Neural crest cell (in vitro differentiated cells): ENCODE measurements at places on chromosomes 6 and 20.

- DNase-seq, result no peak
Measured at GRCh38 chr6:75429061-75429703, 64.4 kb downstream of the FILIP1 start.

DNA sequence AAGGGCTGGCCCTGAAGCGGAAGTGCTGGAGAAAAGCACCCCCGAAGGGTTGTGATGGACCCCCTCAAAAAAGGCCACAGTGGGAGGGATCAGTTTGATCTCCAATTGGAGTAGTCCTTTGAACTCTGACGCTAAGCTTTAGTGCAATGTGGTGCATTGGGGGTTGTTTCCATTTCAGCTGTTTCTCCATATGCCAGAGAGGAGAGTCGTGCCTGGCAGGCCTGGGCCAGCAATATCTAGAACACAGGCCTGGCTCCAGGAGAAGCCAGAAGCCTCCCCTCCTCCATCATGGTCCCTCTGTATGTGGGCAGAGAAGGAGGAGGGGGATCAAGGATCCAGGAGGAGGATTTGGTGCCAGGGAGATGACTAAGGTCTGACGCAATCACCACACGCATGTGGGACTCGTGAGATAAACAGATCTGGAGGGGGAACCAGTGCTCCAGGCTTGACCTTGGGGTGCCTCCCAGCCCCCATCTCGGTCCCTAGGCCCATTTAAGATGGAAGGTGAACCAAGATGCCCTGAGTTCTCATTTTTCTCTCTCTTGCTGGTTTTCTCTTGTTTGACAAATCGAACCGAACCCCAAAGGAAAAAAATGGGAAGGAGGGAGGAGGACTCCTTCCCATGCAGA is 517.4 kb upstream of the JARID2 start:
- no peak for DNase-seq

- DNase-seq, result no peak
Measured at GRCh38 chr20:35191419-35192117, 19.7 kb downstream of the PROCR start.

GRCh38 chr6:132893772-132894490 is 79.6 kb downstream of the RPS12 start:
- no peak for DNase-seq

GRCh38 chr20:38543014-38543906 is 37.7 kb upstream of the ADIG start:
- no peak for DNase-seq

GRCh38 chr6:43810965-43811732 is 41.1 kb downstream of the VEGFA start:
- no peak for DNase-seq

- DNase-seq, result no peak
Measured at GRCh38 chr6:79391480-79391879, 145.8 kb downstream of the LCA5 start.

GRCh38 chr6:142966294-142966693 is 21.3 kb upstream of the HIVEP2 start:
- no peak for DNase-seq

- DNase-seq, result no peak
Measured at GRCh38 chr20:49214571-49214970, 4.6 kb upstream of the DDX27 start.

GRCh38 chr6:26651133-26651781 is 8.3 kb downstream of the ZNF322 start:
- no peak for DNase-seq

DNA sequence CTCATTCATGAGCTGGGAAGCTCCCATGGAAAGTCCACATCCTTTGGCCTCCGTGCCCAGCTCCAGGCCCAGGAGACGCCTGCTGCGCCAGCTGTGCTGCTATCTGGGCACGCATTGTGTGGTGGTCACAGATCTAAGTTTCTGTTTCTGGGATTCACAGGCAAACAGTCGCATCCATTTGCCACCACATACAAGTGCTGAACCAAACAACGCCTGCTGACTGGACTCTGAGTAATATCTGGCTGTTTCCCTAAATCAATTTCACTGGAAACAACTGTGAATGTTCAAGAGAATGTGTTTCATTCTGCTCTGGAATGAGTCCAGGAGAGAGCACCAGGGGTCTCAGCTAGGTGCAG is 45.5 kb downstream of the IRF4 start:
- no peak for DNase-seq

- no peak for DNase-seq
Measured at GRCh38 chr6:144063246-144063743, 32.1 kb downstream of the SF3B5 start.

DNA sequence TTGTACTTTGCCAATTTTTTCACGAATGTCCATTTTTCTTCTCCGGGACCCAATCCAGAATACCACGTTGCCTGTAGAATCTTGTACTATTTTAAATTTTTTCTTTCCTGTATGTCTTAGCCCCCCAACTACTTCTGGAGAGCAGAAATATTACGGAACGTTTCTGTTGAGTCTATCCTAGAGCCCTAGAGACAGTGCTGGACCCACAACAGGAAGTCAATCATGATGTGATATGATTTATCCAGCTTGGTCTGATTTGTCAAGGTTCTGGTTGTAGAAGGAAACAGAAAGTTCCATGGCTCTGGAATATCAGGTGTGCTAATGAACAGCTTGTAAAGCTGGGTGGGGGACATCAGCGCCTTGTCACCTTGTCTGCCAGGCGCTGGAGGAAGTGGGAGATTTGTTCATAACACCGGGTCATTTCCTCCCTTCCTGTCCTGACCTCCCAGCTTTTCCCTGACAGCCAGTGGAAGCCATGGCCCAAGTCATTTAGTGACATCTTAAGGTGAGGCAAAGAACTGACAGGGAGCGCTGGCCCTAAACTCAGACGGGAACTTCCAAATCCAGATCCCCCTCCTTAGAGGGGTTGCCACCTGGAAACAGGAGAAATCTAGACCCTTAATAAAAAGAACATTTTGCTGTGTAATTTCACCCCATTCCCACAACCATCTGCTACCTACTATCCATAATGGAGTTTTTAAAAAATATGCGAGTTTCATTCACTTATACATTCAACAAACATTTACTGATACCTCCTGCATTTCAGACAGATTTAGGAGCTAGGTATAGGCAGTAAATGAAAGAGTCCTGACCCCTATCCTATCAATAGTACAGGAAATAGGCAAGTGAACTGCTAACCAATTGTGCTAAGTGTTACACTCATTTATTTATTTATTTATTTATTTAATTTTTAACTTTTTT is 130.5 kb downstream of the ZFP64 start:
- DNase-seq, result no peak

- no peak for DNase-seq
Measured at GRCh38 chr20:62350629-62351422, 16.3 kb downstream of the LAMA5 start.

DNA sequence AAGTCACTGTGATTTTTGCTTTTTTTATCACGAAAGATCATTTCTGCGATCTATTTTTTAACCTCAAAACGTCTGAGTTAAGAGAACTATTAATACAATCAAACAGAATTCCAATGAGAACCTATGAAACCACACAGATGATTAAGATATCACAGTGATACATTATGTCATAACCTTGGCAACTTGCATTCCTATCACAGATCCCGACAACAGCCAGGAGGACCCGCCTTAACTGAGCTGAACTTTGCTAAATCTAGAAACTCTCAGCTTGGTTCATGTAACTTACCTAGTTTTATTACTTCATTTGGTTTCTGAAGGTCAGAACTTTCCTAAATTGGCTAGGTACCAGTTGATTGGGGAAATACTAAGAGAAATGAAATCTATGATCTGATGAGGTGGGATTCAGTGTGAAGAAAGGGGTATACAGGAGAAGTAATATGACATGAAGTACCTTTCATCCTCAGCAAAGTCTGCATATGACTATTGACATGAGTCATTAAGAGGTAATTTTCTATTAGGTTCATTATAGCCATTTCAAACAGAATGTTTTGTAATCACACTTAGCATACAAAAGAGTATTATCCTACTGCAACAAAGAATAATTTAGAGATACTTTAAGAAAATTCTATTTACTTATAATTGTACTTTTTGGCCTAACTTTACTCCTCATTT is 11.2 kb downstream of the LYRM4 start:
- DNase-seq, result no peak

DNA sequence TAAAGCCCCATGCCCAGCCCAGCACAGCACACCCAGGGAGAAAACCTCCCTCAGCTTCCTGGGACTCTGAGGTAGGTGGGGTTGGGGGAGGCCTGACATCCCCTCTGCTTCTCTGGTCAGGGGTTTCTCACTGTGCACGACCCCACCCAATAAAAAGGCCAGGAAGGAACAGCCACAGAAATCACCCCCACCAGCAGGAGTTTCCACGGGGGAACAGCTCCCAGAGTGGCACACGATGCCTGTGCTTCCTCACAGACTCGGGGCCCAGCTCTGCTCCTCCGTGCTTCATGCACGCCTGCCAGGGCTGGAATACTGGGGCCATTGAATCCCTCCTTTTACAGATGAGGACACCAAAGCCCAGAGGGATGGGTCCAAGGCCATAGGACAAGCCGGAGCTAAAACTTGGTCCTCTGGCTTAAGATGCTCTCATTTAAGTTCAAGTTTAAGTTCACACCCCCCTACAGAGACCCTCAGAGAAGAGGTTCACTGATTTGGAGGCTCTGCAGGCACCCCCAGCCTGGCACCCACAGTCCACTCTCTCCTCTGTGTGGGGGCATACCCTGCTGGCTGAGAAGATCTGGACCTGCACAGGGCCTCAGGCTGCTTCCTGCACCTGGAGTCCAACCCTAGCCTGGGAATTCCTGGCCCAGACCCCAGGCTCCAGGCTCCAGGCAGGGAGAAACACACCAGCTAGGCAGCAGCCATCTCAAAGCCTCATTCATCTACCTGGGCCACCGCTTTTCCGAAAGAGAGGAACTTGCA is 14.3 kb downstream of the ACSS1 start:
- DNase-seq, result no peak

GRCh38 chr6:106514583-106514885 is 114.8 kb downstream of the RTN4IP1 start:
- DNase-seq, result no peak

GRCh38 chr20:572727-573126 is 29.1 kb upstream of the CSNK2A1 start:
- DNase-seq, result no peak

DNA sequence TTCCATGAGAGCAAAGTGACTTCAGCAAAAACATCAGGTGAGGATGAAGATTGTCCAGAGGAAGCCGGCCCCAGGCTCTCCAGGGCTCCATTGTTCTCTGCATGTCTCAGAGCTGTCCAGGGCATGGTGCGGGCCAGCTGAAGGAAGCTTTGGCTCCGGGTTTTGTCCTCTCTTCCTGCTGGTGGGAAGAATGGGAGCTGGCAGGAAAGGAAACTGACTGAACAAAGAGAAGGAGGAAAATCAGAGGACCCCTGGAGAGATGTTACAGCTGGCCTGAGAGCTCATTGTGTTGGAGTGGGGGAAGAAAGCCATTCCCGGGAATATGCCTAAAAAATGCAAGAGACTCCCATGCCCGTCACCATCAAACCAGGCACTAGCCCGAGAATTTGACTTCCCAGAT is 27.1 kb downstream of the PRND start:
- no peak for DNase-seq

- no peak for DNase-seq
Measured at GRCh38 chr20:53226826-53227225, 254.7 kb downstream of the TSHZ2 start.

- no peak for DNase-seq
Measured at GRCh38 chr20:19185083-19185482, 27.4 kb upstream of the SLC24A3 start.

GRCh38 chr20:54256202-54256601 is 48.3 kb downstream of the PFDN4 start:
- DNase-seq, result no peak

DNA sequence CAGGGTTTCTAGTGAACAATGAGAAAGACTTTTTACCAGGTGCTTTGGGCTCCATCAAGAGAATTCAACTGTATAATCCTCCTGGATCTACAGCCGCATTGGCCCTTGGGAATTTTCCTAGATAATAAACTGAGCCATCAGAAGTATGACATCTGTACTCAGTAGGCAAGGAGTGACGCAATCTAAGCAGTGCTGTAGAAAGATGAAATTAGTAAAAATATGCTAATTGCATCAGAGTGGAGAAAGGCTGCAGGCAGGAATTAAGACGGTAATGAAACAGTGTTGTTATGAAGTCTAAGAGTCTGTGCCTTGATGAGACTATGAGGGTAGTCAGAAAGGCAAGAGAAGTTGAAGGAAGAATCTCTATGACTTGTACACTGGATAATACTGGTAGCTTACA is 507.9 kb upstream of the SOX4 start:
- no peak for DNase-seq

GRCh38 chr20:1418350-1418749 is 25.5 kb upstream of the FKBP1A start:
- DNase-seq, result no peak

DNA sequence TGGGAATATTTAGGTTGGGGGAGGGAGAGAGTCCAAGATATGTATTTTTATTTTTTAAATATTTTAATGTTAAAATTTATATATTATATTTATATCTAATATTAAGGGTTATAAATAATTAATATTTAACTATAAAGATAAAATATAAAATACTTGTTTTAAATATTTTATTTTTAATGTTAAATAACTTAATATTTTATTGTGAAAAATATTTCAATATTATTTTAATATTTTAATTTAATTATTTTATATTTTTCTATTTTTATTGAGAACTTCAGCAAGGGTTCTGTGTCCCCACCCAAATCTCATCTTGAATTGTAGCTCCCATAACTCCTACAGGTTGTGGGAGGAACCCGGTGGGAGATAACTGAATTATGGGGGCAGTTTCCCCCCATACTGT is 34.0 kb downstream of the PERP start:
- no peak for DNase-seq

- DNase-seq, result no peak
Measured at GRCh38 chr20:44019638-44020335, 105.1 kb downstream of the TOX2 start.

GRCh38 chr6:34964564-34964963 is 75.5 kb downstream of the ANKS1A start:
- no peak for DNase-seq

DNA sequence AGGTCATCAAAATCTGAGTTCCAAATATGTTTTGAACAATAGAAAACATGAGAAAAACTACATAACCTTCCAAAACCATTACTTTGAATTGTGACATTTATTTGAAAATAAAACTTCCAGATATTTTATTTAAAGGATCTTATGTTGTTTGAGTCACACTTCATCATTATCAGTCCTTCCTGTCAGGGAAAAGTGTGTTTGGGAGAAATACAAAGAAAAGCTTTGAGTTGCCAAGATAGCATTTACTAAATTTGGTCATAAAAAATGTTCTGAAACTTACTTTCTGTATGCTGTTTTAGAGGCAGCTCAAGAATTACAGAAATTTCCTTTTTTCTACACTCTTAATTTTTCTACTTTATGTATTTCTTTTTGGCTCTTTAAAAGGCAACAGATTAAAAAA is 208.2 kb upstream of the RIN2 start:
- DNase-seq, result no peak

GRCh38 chr6:135014353-135014832 is 40.2 kb downstream of the HBS1L start:
- DNase-seq, result no peak

GRCh38 chr6:139763468-139764210 is 389.2 kb upstream of the CITED2 start:
- no peak for DNase-seq

- no peak for DNase-seq
Measured at GRCh38 chr6:77136086-77136485, 327.2 kb downstream of the HTR1B start.

- DNase-seq, result peak; percentile 23
Measured at GRCh38 chr6:1792989-1793388, 183.3 kb downstream of the FOXC1 start.

- no peak for DNase-seq
Measured at GRCh38 chr6:22271081-22271480, 25.8 kb downstream of the PRL start.

GRCh38 chr20:11867291-11867919 is 50.3 kb upstream of the BTBD3 start:
- DNase-seq, result no peak
